Stimulated activated CD8-positive, alpha-beta memory T cell treated with anti-CD3 and anti-CD28 coated beads, Interleukin-15, amount 100 ng/mL, for 4 hours (primary cell): ENCODE measurements at places on chromosomes 5 and 9.

DNA sequence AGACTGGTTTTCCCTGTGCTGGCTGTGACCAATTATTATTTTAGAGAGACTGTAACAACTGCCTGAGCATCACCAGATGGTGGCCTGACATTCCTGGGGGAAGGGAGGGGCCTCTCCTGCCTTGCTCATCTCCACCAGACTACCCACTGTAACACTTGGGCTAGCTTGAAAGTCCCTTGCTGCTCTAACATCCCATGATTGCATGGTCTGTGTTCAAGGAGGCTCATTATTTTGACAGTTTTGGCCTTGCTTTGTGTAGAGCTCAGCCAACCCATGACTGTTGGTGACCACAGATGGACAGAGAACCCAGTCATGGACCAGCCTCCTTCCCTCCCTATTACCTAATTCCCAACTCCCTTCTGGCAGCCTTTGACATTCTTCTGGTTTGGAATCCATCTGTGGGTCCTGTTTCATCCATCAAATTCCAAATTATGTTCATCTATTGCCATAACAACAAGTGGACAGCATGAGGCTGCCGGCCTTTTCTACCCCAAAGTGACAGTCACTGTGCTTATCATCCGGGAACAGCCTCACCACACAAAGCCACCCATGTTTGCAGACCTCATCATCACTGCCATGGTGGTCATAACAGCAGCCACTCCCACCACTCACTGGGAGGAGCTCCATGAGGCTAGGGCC is 49.0 kb upstream of the ICE1 start:
- no peak for DNase-seq

- no peak for DNase-seq
Measured at GRCh38 chr5:172412724-172413286, 41.5 kb downstream of the SH3PXD2B start.

GRCh38 chr5:112738191-112738560 is 491 bp downstream of the APC start:
- no peak for DNase-seq

GRCh38 chr5:181052672-181053487 is 12.8 kb downstream of the BTNL9 start:
- no peak for DNase-seq

- DNase-seq: no peak
Measured at GRCh38 chr9:114745879-114746550, 59.8 kb downstream of the TNFSF15 start.

- DNase-seq: no peak
Measured at GRCh38 chr9:136656795-136657611, 5.7 kb upstream of the EGFL7 start.

DNA sequence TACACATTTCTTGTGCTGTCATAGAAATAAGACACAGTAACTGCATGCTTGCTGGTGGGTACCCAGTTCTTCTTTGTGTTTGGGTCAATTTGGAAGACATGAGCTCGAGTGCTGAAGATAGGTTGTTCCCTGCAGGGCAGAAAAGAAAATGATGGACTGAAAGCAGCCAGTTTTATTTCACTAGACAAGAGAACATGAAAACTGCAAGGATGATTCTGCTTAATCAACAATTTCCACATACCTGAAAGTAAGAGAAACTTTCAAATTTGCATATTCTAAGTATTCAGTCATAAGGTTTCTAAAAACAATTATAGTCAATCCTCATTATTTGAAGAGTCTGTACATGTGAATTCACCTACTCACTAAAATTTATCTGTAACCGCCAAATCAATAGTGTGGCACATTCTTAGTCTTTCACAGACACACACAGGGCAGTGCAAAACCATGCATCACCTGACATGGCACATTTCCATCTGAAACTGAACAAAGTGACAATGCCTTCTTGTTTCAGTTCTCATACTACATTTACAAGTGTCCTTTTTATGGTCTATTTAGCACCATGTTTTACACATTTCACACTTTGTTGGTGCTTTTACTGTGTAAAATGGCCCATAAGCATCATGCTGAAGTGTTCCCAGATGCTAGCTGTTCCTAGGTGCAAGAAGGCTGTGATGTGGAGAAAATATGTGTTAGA is 56.9 kb downstream of the HOMER1 start:
- no peak for DNase-seq

GRCh38 chr5:151164687-151165392 is 7.3 kb upstream of the ANXA6 start:
- DNase-seq: no peak

DNA sequence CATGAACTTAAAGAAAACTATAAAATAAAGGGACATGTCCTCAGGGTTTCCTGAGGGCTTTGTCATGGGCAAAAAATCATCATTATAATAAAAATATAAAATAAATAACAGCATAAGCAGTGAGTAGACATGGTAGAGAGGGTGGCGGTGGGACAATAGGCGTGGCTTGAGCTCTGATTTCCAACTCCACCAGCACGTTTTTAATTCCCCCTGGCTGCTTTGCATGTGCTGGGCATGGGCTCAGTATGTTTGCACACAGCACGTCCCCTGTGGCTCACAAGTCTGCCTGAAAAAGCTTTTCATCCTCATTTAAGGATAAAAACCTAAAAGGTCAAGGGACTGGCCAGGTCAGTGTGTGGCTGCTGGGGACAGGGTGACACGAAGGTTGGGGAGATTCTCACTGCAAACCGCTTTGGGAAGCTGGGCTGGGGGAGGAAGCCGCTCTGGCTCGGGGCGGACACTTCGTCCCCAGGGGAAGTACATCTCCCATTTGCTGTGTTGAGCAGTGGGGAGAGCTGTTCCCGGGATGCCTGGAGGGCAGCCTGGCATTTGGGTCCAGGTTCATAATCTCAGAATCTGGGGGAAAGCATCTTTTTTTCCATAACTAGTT is 32.6 kb downstream of the NKX2-5 start:
- no peak for DNase-seq

GRCh38 chr5:107557051-107557658 is 113.6 kb downstream of the EFNA5 start:
- no peak for DNase-seq

GRCh38 chr5:107604146-107604910 is 66.4 kb downstream of the EFNA5 start:
- no peak for DNase-seq

DNA sequence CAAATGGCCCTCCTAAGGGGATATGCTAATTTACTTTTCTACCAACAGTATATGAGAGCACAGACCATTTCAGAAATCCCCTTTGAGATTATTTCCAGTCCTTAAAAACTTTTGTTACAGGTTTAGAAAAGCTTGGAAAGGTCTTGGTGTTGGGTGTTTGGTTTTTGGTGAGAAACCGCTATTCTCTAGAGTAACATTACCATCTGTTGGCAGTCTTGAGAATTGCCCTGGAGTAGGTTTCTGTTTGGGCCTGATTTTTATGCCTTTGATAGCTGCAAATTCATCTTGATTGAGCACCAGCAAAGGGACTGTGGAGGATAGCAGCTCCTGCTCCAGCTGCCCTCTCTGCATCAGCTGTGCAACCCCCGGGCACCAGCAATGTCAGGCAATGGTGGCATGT is 8.0 kb downstream of the NUDT2 start:
- no peak for DNase-seq

DNA sequence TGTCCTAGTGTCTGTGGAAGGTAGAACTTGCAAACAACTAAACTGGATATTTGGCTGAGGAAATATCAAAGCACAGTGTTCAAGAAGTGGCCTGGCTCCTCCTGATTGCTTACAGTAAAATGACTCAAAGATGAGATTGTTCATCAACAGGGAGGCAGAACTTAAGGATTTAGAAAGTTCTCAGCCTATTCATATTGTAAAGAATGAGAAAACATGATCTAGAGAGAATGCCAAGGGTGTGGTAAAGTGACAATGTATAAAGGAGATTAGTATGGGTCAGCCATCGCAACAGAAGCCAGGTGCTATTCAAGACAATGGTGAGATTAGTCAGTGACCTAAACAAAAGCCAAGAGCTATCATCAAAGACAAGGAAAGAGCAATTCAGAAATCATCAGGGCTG is 372.3 kb downstream of the SPOCK1 start:
- no peak for DNase-seq

- DNase-seq: no peak
Measured at GRCh38 chr5:161302559-161302958, 244.0 kb downstream of the GABRB2 start.

DNA sequence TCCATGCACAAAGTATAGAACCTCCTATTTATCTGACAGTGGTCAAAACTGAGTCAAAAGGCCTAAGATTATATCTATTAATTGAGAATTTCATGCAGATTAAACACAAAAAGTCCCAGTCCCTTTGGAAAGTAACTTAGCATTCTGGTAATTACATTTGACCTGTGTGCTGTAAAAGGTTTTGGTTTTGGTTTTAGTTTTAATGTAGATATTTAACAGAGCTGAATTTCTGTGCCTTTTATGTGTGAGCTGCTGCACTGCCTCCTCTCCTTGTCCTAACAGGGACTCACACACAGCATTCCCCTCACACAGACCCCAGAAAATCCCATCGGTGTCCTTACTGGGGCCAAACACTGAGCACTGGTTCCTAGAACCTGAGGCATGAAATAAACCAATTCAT is 31.0 kb upstream of the FSD1L start:
- no peak for DNase-seq

GRCh38 chr5:28855626-28856025 is 1817.2 kb upstream of the CDH9 start:
- DNase-seq: no peak

GRCh38 chr5:172502969-172503368 is 48.6 kb upstream of the SH3PXD2B start:
- no peak for DNase-seq

GRCh38 chr5:14102666-14103065 is 40.5 kb upstream of the TRIO start:
- no peak for DNase-seq

DNA sequence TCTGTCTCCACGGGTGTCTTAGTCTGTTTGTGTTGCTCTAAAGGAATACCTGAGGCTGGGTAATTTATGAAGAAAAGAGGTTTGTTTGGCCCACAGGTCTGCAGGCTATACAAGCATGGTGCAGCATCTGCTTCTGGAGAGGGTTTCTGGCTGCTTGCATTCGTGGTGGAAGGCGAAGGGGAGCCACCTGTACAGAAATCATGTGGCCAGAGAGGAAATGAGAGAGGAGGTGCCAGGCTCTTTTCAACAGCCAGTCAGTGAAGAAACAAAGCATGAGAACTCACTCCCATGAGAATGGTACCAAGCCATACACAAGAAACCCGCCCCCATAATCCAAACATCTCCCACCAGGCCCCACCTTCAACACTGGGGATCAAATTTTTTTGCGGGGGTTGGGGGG is 53.4 kb downstream of the PFDN1 start:
- DNase-seq: no peak

DNA sequence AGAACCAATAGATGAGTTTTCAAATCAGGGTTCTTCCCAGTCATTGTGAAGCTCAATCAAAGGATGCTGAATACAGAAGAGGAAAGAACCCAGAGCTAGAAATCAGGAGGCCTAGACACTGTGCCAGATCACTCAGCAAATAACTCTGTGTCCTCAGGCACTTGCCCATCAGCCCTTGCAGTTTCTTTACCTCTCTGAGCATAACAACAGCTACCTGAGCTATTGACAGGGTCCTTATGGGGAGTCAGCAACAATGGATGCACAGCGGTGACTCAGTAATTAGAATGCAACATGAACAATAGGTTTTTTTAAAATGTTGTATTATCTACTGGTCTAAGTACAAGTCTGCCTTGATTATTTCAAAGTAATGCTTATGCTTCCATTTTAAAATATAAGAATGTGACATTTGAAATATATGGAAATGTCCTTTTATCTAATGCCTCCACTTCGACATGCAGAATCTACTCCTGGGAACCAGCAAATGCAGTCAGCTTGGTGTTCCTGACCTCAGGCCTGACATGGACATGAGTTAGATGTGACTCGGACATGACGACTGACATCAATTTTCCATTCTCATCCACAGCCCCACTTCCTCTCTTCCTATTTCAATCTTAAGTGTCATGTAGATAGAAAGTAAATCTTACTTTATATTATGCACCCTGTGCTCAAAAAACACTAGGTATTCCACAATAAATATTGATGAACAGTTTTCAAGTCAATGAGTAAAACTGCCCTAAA is 155.0 kb downstream of the TLE1 start:
- no peak for DNase-seq

GRCh38 chr9:69976152-69976551 is 67.5 kb upstream of the MAMDC2 start:
- DNase-seq: no peak

GRCh38 chr9:80932947-80933780 is 756.2 kb downstream of the TLE1 start:
- no peak for DNase-seq

GRCh38 chr5:135547590-135548254 is 12.0 kb upstream of the NEUROG1 start:
- DNase-seq: no peak

DNA sequence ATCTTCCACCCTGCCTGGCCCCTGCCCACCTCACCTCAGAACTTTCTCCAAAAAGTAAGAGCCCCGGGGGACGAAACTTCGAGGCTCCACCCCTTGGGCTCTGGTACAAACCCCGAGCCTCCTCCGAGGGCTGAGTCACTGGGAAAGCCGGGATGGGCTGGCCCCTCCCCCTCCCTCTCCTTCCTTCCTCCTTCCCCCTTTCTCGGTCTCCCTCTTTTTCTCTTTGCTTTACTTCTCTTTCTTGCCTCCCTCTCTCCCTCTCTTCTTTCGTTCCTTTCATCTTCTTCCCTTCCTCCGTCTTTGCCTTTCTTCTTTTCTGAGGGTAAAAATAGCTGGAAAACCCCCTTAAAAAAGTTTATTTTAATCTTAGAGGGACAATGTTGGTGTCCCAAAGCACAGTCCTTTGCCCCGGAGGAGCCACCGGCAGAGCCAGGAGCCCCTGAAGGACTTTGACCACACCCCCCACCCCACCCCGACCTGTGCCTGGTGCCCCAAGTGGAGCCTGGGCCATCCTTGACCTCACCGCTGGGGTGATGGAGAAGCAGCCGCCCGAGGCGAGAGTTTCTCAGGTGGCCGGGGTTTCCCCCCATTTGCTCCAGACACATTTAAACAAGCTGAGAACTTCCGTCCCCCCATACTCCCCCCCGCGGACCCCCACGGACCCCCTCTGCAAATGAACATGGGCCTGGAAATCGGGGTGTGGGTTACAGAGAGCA is 5.7 kb upstream of the NOTCH1 start:
- DNase-seq: no peak

DNA sequence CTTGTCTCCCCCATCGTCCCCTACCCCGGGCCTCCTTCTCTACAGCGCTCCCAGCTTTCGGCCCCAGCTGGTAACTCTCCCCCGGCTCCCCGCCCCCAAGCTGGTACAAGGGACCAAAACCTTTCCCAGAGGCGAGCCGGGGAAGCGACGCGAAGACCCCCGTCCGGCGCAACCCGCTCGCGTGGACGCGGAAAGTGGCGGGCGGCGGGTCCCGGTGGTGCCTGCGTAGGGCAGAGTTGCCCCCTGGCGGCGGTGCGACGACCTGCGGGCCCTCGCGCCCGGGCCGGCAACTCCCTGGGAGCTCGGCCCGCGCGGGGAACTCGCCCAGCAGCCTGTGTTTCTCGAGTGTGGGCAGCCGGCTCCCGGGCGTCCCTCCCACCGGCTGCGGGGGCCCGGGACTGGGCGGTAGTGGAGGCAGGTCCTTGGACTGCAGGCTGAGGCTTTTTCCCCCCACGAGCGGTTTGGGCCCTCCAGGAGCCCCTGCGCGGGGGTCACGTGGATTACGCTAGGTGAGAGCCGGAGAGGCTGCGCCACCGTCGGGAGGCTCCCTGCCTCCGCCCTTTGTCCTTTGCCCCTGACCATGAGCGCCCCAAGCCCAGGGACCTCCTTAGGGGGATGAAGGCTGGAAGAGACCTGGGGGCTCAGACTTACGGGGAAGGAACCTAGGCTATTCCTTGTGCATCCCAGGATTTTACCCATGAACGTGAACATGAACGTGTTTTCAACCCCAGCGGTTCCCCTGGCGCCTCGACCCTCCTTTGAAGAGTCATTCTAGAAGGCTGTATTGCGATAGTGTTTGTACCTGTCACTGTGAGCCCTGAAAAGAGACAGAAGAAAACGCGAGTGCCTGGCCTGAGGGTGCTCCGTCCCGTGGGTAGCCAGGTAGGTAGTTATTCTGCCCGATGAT is 2.9 kb upstream of the FOXD1 start:
- peak; percentile 32 for DNase-seq
